ENCODE measurements at places on chromosomes 5 and 9.
A peak's percentile ranks its signal among the peaks of the same experiment; 100 is the strongest.

DNA sequence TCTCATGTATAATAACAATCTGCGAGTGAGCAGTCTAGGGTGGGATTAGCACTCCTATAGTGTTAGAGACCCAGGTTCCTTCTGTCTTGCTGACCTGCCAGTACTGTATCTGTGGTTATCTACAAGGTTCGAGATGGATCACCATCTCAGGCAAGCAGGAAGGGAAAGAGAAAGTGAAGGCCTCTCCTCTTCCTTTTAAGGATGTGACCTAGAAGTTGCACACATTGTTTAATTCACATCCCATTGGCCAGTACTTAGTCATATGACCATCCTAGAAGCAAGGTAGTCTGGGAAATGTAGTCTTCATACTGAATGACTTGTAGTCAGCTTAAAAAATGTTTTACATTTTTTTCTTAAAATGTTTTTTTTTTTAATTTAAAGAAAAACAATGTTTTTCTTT, 168.6 kb downstream of the CARTPT start:
- no peak for DNase-seq

DNA sequence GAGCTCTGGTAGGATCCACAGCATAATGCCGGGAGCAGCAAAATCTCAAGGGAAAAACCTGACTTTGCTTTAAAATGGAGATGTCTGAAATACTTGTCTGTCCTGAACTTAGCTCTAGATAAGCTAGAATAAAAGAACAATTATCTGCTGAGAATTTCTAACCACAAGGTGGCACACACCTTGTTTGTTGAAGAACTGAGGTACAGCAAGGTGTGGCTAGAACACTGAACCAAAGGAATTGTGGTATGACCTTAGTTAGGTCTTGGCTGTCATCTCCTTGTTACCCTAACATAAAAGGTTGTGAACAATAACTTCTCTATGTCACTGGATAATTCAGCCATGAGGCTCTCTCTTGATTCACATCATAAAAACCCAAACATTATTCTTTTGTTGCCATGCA, 72.3 kb upstream of the ANXA1 start:
- no peak for DNase-seq

GRCh38 chr9:119179701-119180100, 189.5 kb downstream of the BRINP1 start:
- no peak for DNase-seq

DNA sequence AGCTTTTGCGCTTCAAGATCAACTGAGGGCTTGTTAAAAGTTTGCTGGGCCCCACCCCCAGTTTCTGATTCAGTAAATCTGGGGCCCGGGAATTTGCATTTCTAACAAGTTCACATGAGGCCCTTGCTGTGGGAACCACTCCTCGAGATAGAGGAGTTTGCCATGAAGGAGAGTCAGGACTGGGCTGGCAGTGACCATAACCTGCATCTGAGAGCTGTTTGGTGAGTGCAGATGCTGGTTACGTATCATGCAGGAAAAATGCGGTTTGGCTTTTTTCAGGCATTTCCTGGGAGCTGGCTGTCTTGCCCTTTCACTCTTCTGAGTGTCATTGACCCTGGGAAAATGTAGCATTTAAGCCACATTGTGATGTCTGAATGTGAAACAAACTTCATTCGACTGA, 9.4 kb upstream of the ANGPTL2 start:
- DNase-seq, result no peak

GRCh38 chr5:56429110-56429561, 196.0 kb upstream of the ANKRD55 start:
- no peak for DNase-seq

DNA sequence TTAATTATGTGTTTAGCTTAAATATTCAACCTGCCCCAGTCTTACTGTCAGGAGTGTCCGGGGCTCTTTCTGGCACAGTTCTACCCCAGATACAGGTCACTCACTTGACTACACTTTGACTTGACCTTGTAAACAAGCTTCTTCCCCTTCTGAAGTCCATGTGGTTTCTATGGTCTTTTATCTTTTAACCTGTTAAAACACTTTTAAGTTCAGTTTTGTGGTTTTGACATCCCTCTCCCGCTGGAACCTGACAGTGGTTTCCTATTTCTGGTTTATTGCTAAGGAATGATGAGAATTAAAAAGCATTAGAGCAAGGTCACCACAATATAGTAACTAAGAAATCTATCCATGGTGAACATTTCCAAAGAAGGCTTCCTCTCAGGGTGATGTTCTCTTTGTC, 300.1 kb downstream of the TMEM167A start:
- no peak for DNase-seq

- DNase-seq, result no peak
Observed at GRCh38 chr9:69895659-69896058, 75.0 kb downstream of the CFAP95 start.

DNA sequence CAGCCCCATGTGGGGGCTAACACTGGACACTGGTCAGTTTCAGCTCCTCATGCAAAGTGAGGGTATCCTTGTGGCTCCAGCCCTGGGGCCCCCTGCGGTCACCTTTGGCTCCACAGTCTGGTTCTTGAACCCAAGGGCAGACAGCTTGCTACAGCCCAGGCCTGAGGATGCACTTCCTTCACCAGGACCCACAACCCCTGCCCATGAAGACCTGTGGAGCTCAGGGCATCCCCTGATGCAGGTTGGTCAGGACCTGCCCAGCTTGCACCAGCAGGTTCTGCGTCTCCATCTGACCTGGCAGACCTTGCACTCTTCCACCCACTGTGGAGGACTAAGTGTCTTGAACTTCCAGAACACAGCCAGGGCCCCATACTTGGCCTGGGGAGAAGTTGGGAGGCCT, 3.7 kb upstream of the MRNIP start:
- DNase-seq, result no peak

DNA sequence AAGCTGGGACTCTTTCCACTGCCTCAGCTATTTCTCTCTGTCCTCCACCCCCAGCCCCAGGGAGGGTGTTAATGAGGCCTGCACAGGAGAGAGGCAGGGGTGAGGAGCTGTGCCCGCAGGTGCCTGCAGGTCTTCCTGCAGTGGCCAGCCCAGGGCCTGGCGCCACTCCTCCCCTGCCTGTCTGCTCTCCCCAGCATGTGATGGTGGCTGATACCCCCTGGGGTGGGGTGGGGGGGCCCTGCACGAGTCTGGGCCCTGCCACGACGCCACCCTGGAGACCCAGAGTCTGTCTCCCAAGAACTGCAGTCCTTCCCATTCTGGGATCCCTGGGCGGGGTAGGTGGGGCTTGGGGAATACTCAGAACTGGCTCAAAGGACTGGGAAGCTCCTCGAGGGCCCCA, 166.4 kb upstream of the SMIM23 start:
- no peak for DNase-seq

- DNase-seq, result no peak
Observed at GRCh38 chr5:127702434-127702833, 757 bp upstream of the CCDC192 start.

DNA sequence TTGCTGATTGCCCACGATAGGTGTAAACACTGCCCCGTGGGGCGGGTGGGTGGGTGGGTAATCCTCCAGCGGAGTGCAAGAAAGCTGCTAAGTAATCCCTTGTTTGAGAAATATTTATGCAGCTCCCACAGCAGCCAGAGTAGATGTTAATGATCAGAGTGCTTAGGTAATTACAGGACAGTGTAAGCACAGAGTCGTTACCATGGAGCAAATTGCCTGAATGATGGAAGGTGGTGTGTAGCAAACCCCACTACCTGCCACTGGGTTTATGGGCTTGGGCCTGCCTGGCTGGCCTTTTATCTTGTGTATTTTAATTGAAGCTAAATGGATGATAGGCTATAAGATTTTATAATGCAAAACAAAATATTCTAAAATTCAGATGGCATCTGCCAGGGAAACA, 110.0 kb downstream of the COL5A1 start:
- DNase-seq, result no peak

DNA sequence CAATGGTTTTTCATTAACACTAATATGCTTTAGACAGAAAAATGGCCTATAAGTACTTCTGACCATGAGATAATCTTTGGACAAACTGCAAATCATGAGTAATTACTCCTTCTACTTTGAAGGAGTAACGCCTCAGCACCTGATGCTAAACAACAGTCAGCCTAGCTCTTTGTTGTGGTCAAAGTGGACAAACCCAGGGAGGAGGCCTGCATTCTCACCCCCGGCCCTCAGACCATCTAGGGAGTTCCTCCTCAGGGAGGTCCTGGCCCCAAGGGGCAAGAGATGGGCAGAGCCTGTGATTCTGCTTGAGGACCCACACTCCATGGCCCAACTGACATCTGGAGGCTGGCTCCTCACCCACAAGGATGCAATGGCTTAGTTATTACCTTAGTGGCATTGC, 48.2 kb upstream of the ANGPTL2 start:
- no peak for DNase-seq

GRCh38 chr5:168851902-168852321, 272.7 kb upstream of the PANK3 start:
- peak; percentile 47 for DNase-seq

GRCh38 chr5:19140276-19140675, 847.7 kb downstream of the CDH18 start:
- DNase-seq, result no peak

- DNase-seq, result no peak
Observed at GRCh38 chr5:163596608-163597315, 91.3 kb downstream of the MAT2B start.

- no peak for DNase-seq
Observed at GRCh38 chr5:65611524-65611923, 12.6 kb downstream of the TRIM23 start.

All from HAP-1 (cell line).